ENCODE measurements at places on chromosomes 11 and 22.

DNA sequence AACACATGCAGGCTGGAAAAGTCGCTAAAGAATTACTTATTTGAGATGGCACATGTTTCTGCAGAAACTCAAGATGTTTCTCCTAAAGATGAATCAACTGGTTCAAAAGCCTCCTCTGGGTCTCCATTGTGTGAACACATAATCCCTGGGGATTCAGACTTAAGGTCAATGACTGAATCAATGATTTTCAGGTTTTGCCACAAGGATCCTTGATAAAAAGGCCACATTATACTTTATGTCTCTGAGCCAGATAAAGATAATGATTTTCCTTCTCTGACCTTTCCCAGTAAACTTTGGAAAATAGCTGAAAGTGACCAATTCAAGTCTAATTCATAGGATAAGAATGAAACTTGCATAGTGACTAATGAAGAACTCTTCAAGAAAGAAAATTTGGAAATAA, 2.3 kb upstream of the XKR3 start:
- DNase-seq: no peak

DNA sequence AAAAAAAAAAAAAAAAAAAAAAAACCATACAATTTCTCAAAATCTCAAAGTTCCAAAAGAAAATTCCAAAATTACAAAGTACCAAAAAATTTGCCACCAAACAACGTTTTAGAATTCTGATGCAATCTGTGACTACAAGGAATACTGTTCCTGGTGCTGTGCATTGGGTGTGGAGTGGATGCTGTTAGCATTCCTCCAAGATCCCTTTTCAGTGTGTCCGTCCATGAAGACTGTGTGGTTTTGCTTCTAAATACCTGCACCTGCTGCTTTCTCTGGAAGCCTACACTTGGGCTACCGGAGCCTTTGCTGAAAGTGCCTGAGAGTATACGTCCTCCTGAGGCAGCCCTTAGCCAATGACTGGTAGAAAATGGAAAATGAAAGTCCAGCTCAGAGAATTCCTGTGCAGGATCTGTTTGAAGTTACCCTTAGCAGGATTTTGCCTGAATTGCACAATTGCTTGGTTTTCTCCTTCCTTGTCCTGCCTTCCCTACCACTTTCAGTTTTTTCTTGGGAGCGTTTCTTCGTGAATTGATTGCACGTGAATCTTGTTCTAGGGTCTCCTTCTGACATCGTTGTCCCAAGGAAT, 140.8 kb downstream of the TRPC6 start:
- peak; percentile 29 for DNase-seq

DNA sequence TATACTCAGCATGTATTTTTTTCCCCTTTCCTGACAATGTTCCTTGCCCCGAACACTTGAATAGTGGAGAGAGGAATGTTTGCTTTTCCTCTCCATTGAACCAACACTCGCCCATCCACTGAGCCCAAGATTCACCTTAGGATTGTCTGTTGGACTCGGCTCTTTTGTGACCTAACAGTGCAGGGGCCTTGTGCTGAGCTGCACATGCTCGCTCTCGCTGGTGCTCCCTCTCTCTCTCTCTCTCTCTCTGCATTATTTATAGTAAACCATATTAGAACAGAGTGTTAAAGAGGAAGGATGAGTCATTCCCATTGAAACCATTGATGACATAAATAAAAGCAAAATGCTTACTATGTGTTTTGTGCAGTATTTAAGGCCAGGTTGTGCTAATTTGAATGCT, 20.7 kb downstream of the ZBTB16 start:
- no peak for DNase-seq

DNA sequence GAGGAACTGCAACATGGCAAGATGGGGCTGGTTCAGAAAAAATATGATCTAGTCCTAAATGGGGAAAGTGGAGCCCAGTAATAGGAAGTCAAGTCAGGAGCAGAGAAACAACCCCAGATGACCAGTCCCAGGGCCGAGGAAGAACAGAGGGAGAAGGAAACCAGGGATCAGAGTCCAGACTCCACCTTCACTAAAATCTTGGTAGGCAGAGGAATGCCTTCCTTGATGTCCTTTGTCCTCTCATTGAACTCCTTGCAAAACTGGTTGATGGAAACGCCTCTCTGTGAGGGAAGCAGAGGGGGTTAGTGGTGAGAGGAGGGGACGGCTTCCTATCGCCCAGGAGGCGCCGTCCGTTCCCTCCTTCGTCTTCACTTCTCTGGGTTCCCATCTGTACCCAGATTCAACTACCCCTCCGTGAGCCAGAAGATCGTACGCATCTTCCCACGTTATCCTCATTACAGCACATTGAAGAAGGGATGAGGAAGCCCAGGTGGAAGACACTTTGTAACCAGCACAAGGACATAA, 607 bp downstream of the MRPL11 start:
- DNase-seq: no peak

GRCh38 chr11:10670099-10670498, 23.5 kb downstream of the IRAG1 start:
- DNase-seq: no peak

- DNase-seq: peak; percentile 54
Observed at GRCh38 chr11:64007160-64007628, 21.0 kb downstream of the OTUB1 start.

DNA sequence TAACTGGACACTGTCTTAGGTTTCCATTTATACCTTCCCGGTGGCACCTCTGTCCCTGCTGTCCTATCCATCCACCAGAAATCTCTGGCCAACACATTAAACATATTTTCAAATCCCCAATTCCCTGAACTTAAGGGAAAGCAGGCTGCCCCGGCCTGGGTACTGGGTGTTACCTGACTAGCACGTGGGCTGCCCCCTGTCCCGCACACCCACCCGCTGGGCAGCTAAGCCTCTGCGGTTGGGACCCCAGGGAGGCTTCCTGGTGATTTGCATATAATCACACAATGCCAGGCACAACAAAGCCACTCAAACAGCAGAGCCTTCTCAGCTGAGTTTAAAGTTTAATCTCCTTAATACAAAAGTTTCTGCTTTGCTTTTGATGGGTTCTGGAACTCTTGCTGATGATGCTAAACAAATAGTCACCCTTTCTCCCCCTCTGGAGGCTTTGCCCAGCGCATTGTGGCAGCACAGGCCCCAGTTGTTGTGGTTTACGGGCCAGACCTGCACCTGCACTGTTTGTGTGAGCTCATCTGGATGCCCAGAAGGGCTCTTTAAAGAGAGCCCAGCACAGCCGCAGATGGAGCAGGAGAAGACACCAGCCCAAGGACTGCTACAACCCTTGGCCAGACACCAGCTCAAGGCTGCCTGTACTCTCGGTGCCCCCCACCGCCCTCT, 59.9 kb upstream of the POU2AF1 start:
- DNase-seq: no peak

- DNase-seq: no peak
Observed at GRCh38 chr11:43919852-43920597, 22.4 kb upstream of the C11orf96 start.

GRCh38 chr11:20095189-20095588, 65.1 kb downstream of the DBX1 start:
- DNase-seq: no peak

DNA sequence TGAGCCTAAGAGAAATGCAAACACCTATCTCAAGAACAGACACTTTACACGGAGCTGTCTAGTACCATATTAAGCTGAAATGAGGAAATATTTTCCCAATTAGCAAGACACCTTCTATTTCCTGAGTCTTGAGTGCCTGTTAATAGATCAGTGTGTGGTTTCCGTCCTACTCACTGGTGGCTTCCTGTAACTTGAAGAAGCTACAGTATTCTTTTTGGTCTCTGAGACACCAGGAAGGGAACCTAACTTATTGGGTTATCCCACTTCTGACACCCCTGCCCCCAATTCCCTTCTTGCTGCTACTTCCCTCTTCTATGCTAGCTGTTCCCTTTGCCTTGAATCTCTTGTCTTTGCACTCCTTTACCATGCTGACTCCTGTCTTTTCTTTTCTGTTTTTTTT, 92.7 kb downstream of the FDX1 start:
- no peak for DNase-seq

GRCh38 chr11:134238956-134239355, 14.2 kb downstream of the THYN1 start:
- DNase-seq: no peak

GRCh38 chr11:68099474-68100405, 21.4 kb downstream of the CHKA start:
- no peak for DNase-seq

DNA sequence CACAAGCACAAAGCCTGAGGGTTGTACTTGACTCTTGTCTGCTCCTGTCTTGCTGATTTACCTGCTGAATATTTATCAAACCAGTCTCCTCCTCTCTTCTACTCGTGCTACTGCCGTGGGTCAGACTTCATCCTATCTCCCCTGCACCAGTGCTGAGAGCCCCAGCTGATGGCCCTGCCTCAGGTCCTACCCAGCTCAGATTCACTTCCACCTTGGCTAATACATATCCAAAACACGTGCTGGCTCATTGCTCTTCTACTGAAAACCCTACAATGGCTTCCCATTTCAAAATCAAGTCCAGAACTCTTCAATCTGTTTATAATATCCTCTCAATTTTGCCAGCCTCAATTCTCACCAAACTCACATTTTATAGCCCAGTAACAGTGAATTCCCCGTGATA, 48.3 kb downstream of the RAB30 start:
- no peak for DNase-seq

DNA sequence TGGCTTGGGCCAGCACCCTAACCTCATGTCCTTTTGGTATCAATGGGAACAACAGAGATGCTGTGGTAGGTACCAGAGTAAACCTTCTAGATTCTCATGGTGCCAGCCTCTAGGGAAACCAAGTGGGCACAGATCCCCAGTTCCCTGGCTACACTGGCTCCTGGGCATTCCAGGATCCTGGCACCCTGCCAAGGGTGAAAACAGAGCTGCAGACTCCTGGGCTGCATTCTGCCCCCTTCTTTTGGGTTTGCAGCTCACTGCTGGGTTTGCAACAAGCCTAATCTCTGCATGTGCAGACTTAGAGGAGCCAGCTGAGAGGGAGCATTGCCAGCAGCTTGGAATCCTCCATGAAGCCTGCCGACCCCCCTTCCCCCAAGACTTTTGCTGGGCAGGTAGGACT, 30.6 kb downstream of the PRDM11 start:
- no peak for DNase-seq

DNA sequence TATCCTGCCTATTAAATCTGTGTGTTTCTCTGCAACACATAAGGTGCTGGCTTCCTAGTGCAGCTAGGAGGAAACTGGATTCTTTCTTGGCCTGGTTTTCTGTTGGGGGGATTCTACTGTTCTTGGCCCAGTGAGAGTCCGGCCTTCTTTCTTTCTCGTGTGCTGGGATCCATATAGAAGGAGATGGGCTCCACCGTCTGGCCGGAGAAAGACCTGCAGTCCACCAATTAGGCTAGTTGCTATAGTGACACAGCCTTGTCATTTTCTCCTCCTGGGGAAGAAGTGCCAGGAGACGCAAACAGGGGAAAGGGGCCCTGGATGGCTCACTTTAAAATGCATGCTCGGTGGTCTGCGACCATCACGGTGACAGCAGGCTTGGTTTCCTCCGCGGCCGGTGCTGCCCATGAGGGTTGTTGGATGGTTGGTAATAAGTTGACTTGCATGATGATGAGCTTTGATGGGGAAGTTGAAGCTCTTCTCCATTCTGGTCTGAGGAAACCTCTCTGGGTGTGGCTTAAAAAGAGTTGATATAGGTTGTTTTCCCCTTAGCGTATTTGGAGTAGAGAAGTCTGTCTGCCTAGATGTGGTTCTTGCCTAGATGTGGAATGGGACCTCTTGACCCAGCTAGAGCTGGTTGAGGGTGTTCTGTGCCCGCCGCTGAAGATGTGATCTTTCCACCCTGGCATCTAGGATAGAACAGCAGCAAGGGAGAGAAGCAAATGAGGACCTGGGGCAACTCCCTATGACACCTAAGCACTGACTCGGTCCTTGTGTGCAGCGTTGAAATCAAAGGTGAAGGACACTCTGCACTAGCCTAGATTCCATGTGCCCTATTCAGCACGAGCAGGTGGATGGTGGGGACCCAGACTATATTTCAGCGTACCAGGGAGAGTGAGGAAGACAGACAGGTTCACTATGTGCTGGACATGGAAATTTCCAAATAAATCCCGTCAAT, 1335.0 kb downstream of the BRD1 start:
- DNase-seq: peak; percentile 89

- DNase-seq: no peak
Observed at GRCh38 chr11:64247729-64248531, 1.2 kb upstream of the PPP1R14B start.

- DNase-seq: no peak
Observed at GRCh38 chr11:35088676-35089075, 50.3 kb upstream of the CD44 start.

- no peak for DNase-seq
Observed at GRCh38 chr22:48309836-48310235, 1517.8 kb downstream of the BRD1 start.

DNA sequence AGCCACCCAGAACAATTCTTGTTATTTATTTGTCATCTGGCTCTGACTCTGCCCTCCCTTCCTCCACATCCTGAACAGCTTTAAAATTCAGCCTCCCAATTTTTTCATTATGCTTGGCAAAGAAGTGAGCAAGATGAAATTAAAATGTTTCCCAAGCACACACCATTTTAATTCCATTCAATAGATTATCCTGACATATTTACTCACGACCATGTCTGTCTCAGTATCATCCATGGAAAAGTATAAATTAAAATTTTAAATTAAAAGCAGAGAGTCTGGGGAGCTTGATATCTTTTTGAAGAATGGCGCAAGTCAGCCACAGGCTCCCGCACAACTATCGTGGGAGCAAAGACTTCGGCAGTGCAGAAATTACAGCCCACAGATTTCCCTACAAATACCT, 862.4 kb downstream of the OPCML start:
- no peak for DNase-seq

- peak; percentile 28 for DNase-seq
Observed at GRCh38 chr11:132540581-132540980, 991.7 kb downstream of the OPCML start.

- DNase-seq: peak; percentile 29
Observed at GRCh38 chr11:12909879-12910278, 99.2 kb upstream of the RASSF10 start.

DNA sequence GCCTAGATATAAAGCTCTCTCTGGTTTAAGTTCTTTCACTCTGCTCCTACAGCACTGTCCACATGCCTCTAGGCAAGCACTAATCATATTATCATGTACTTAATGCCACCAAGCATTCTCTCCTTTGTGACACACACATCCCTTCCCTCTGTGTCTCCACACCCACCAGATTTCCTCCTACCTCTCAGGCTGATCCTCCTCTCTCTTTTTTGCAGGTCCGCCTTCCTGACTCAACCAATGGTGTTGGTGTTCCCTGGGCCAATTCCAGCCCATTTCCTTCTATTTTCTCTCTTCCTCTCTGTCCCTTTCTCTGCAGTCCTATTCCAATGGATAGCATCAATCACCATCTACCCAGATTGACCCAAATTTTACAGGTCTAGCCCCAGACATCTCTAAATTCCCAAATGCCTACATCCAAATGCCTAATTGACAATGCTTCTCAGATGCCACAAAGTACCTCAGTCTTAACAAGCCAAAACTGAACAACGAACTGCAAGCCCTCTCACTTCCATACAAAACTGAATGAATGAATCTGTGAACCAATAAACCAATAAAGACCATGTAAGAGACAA, 504 bp upstream of the ZNF215 start:
- DNase-seq: peak; percentile 7
